NCI-H510A treated with DMSO at 0.1 percent for 48 hours (cell line): ENCODE measurements at places on chromosomes 12 and 14.
A peak's percentile ranks its signal among the peaks of the same experiment; 100 is the strongest.

DNA sequence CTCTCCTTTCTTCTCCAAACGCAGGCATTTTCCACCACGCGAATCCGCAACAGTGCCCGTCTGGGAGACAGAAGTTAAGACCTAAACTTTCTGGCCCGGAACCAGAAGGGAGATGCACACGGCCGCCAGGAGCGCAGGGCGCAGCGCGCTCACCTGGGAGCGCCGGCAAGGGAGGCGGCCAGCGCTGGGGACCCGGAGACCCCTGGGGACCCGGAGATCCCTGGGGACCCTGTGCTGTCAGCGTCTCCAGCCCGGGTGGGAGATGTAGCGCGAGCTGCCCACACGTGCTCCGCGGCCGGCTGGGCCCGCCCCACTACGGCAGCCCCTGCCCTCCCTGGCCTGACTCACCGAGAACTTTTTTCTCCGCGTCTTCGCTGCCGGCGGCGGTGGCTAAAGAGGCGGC is 620 bp downstream of the YBX3 start:
- DNase-seq = peak; percentile 79

DNA sequence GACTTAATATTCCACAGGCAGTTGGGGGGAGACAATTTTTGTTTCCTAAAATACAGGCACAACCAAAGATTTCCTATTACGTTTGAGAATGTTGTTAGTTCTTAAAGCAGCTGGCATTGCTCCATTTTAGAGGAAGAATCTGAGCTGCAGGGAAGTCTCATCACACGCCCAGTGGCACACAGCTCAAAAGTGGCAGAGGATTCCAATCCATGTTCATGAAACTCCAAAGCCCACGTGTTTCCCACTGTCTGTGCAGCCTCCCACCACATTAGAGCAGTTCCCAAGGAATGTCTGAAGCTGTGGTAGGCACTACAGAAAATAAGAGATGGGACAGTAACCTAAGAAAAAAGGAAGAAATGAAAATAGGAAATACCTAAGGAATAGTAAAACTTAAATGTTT is 6.1 kb upstream of the IL26 start:
- no peak for DNase-seq

GRCh38 chr14:66982247-66982646 is 207.0 kb upstream of the GARIN2 start:
- no peak for DNase-seq

GRCh38 chr12:132523576-132524331 is 33.8 kb downstream of the FBRSL1 start:
- no peak for DNase-seq

GRCh38 chr12:82783435-82783834 is 96.7 kb downstream of the TMTC2 start:
- DNase-seq = no peak

GRCh38 chr12:119989731-119990381 is 820 bp downstream of the BICDL1 start:
- peak; percentile 27 for DNase-seq

- DNase-seq = no peak
Measured at GRCh38 chr14:101820283-101820798, 58.8 kb downstream of the PPP2R5C start.

DNA sequence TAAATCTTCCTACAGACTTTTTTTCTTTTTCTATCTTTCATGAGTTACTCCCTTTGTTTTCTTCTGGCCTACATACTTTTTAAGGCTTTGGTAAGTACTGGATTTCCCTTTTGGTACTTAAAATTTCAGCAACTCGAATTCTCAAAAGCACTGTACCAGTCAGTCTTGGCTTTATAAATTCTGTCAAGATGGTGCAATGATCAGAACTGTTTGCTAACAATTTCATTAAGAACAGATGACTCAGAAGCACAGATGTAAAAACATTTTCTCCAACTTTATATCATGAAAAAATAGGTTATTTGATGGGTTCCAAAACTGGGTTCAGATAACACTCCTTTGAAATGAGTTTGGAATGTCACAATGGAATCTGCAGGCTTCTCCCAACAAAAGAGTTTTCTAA is 1961.8 kb upstream of the FLRT2 start:
- no peak for DNase-seq

DNA sequence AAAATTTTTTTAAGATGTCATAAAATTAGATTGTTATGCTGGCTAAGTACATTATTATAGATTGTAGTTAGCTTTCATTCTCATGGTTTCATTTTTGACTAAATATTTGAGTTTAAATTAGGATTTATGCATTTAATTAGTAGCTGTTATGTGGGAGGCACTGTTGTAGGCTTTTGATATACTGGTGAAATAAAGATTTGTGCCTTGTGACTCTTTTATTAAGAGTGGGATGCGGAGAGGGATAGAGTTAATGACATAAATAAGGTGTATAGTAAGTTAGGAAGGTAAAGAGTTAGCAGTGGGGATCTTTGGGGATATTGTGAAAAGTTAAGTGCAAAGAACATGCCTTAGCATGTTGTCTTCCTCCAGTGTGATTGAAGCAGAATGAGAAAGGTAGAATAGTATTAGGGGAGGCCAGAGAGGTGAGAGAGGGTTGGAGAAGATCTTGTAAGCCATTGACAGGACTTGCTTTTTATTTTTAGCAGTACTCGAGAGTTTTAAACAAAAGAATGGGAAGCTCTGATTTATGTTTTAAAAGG is 8.8 kb downstream of the ARHGAP5 start:
- no peak for DNase-seq

- no peak for DNase-seq
Measured at GRCh38 chr14:50400461-50400860, 3.8 kb upstream of the CDKL1 start.

GRCh38 chr12:50934981-50935807 is 17.1 kb upstream of the HIGD1C start:
- no peak for DNase-seq

DNA sequence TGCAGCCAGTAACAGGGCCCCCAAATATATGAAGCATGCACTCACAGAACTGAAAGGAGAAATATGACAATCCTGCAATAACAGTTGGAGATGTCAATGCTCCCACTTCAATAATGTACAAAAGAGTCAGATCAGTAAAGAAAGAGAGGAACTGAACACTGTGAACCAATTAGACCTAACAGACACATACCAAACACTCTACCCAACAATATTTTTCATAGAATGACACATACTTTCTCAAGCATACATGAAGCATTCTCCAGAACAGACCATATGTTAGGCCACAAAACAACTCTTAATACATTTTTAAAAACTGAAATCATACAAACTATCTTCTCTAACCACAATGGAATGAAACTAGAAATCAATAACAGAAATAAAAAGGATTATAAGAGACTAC is 80.2 kb downstream of the ELK3 start:
- no peak for DNase-seq

- DNase-seq = no peak
Measured at GRCh38 chr14:70624972-70625371, 16.7 kb upstream of the TTC9 start.

GRCh38 chr12:7934889-7935492 is 996 bp downstream of the SLC2A3 start:
- no peak for DNase-seq

GRCh38 chr14:104979758-104980610 is 1.8 kb upstream of the AHNAK2 start:
- no peak for DNase-seq

DNA sequence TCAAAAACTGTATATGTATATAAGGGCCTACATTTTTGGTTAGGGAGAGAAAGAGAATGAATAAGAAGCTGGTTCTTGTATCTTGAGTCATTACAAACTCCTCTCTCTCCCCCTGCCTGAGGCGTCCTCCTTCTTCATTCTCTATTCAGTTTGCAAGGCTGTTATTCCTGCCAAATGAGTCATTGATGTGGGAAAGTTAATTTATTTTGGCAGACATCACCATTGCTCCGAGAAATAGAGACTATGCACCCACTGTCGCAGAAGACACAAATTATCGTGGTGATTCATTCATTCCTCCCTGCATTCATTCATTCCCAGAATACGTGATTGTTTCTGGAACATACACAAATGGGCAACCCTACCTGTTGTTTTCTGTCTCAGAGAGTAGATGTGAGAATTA is 112.5 kb upstream of the MED13L start:
- DNase-seq = no peak

DNA sequence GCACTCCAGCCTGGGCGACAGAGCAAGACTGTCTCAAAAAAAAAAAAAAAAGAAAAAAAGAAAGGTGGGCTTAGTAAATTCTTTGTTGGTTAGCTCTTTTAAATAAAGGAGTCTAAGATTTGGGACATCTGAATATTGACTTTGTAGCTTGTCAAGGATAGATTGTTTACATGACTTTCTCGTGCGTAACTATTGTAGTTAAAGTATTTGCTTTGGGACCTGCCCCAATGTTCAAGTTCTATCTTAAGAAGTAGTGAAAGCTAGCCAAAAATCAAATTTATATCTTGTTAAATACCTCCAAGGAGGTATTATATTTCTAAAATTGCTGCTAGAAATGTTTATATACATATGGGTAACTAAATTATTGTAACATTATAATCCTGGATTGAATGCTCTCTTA is 32.4 kb downstream of the PTPN21 start:
- no peak for DNase-seq

DNA sequence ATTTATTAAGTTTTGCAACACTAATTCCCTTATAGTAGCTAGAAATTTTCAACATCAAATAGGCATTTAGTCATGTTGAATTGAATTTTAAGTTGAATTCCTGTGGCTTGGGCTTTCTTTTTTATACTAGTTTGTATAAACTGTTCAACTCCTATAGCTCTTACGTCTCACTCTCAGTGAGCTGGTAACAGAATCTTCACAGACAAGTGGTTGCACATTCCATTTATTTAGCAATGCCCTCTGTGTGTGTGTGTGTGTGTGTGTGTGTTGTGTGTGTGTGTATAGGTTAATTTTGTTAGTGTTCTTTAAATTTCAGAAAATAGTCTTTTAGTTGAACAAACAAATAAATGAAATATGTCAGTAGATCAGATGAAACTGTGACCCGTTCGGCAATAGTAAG is 425.0 kb downstream of the NPAS3 start:
- no peak for DNase-seq

DNA sequence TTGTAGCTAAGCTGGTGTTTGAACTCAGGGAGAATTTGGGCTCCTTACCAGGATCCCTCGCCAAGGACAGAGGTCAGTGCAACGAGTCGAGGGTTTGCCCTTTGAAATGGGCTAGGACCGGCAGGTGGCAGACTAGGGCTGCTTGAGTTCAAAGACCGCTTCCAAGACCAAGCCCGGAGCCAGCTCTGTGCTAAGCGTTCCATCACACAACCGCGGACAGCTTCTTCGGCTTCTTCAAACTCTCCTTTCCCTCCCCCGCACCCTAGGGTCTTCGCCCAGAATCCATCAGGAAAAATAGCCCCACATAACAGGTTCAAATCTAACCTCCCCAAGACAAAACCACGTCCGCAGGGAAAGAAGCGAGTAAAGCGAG is 705 bp upstream of the FLVCR2 start:
- DNase-seq = peak; percentile 77

DNA sequence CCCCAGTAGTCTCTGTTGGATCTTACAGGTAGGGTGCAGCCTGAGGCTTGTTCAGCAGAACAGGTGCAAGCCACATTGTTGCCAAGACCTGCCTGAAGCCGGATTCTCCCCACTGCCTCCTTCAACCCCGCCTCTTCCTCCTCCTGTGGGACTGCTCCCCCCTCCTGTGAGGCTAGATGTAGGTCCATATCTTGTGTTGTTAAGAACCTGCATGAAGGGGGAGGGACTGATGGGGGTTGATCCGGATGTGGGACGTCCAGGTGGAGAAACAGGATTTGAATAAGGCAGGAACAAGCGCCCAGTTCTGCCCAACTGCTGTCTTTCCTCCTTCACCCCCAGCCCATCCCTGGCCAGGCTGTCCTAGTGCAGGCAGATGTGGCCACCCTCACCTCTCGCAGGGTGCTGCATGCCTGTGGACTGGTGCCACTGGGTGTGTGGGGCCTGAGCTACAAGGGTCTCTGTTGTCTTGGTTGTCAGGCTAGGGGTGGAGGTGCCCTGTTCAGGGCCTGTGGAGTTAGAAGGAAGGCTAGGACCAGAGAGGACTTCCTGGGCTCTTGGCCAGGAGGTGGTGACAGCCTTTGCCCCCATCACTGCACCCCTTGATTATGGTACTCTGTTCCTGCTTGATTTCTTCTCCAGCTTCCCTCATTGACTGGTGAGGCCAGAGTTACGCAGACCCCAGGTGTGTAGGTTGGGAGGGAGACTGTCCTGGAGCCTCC is 1.4 kb downstream of the NR4A1 start:
- DNase-seq = no peak

DNA sequence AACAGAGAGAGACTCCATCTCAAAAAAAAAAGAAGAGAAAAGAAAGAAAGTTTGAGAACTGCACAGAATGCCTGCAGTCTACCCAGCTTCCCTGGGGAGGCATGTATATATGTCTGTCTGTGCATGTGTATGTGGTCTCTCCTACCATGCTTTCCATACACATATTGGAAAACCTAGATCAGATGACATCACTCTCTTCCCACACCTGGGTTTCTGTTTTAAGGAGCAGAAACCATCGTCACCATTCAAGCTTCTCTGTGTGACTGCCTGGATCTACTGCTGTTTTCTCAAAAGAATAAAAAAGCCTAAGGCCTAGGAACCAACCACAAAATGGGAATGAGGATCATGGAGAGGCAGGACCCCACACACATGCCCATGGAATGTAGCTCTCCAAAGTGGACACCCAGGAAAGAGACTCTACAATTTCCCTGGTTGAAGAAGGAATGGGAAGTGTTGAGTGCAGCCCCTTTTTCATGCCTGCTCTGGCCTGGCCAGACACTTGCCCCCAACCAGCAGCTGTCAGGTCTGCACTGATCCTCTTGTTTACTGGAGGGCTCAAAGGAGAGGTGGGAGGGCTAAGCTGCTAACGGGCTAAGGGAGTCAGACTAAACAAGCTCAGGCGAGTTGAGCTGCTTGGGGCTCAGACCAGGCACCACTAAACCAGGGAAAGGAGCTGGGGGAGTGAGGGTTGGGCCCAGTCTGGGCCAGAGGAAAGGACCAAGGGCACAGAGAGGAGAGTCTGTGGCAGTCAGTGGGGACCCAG is 7.7 kb upstream of the PCK2 start:
- DNase-seq = no peak

DNA sequence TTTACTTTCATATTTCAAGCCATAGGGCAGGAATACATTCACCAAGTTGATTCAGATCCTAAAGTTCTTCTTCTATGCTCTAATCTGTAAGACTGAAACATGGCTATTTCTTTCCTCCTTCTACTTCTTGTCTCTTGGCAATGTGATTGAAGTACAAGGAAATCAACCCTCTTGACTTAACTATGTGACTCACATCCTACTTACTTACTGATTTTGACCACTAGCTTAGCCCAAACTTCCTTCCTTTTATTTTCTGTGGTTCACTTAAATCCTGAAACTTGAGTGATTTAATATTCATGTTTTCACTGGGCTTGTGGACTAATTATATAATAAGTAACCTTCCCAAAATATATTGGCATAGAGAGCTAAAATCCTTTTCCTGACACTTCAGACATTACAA is 111.2 kb upstream of the NOVA1 start:
- DNase-seq = no peak

DNA sequence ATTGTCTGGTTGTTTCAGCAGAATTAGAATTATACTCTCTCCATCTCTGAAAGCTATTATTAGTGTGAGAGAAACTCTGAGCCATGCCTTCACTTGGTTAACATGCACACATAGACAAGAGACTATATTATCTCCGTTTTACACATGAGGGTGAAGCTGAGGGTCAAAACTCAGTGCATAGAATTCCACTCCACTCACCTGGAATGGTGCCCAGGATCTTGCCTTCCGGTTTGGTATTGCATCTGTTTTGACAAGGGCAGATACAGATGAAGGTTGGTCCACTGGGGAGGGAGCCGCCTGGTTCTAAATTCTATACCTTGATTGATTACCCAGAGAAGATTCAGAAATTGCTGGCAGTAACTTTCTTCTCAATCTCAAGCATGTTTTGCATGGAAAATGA is 149.5 kb upstream of the PELI2 start:
- DNase-seq = no peak
